ENCODE measurements at places on chromosomes 13 and 19.

GRCh38 chr13:98467263-98467985 lies 109.5 kb downstream of the STK24 start:
- DNase-seq = no peak

DNA sequence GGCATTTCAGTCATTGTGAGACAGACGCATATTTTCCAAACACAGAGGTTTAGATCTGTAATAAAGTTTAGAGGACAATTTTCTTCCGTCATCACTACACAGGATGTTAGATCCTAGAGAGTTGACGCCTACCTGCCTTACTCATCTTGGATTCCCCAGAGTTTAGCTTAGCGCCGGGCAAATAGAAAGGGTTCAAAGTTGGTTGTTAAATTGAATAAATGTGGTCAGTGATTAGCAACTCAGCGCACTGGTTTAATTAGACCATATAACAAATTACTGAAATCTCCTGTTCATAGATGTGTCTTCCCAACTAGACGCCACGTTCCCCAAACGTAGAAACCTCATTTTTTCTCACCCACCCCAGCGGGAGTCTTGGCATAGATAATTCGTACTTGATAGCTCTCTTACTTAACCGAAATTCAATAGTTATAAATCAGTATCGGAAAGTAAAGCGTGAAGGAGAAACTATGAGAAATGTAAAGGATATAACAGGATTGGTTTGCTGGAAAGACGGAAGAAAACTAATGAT lies 726 bp upstream of the UFM1 start:
- no peak for DNase-seq

DNA sequence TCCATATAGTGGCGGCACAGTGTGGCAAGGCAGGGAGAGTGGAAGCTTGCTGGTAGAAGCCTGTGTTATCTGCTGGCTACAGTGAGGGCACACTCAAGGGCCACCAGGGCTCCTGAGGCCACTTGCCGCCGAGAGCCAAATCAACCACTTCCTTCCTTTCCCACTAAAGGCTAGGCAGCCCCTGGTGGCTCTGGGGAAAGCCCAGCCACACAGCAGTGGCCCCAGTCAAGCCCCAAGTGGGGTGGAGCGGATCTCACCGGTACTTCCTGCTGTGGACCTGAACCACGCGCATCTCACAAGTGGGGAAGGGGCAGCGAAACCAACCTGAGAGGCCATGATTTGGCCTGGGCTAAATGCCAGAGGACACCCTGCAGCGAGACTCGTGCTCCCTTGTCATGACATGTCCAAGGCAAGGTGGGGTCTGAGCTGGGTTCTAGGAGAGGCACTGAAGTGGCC lies 21.9 kb upstream of the SLC35E1 start:
- DNase-seq = peak; percentile 64

- DNase-seq = no peak
Observed at GRCh38 chr13:77678691-77679235, 18.7 kb upstream of the SLAIN1 start.

DNA sequence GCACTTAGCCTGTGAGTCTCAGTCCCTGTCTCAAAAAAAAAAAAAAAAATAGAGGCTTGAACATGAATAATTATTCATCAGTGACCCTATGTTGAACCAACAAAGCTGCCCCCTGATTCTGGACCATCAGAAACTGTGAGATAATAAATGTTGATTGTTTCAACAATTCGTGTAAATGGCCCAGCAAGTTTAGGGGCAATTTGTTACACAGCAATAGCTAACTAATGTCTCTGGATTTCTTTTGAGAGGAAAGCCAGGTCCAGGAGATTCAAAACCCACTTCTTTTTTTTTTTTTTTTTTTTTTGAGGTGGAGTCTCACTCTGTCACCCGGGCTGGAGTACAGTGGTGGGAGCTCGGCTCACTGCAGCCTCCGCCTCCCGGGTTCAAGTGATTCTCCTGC lies 12.5 kb upstream of the TLE6 start:
- no peak for DNase-seq
